ENCODE measurements at places on chromosomes 1 and 21.

- H3K4me1 ChIP-seq, result peaks cover 4% of the 10 kb centered on the region
- H3K27me3 ChIP-seq, result peaks cover 53% of the 10 kb centered on the region
- H3K4me3 ChIP-seq, result no peak overlapping the region
- DNase-seq, result no peak
- peaks cover 1% of the 10 kb centered on the region for H3K36me3 ChIP-seq
These were observed 5.3 kb downstream of the DISP3 start for GRCh38 chr1:11484321-11484655.

- H3K27me3 ChIP-seq, result no peaks in the 10 kb centered on the region
- H3K27ac ChIP-seq, result no peak overlapping the region
- no peak for DNase-seq
- H3K36me3 ChIP-seq, result peaks cover 28% of the 10 kb centered on the region
- H3K4me1 ChIP-seq, result peaks cover 20% of the 10 kb centered on the region
These were observed 31.4 kb downstream of the AK2 start for GRCh38 chr1:33005117-33005837.

DNA sequence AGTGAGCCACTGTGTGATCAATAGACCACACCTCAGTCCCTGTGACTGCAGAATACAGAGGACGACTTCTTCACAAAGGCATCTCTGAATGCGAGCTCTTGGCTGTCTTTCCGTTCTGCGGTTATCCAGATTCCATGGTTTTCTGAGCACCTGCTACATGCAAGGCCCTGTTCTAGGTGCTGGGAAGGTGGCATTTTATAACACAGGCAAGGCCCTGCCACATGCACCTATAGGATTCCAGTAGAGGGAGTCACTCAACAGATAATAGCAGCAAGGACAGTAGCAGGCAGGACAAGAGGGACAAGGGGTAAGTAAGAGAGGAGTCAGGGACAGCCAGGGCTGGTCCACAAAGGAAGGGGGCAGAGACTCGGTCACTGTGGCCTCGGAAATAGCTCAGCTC, 9.0 kb downstream of the URB1 start:
- peaks cover 26% of the 10 kb centered on the region for H3K36me3 ChIP-seq
- H3K27ac ChIP-seq, result no peak overlapping the region
- H3K4me1 ChIP-seq, result peaks cover 14% of the 10 kb centered on the region
- no peaks in the 10 kb centered on the region for H3K27me3 ChIP-seq
- H3K4me3 ChIP-seq, result no peak overlapping the region

- H3K27ac ChIP-seq, result no peak overlapping the region
- DNase-seq, result no peak
- no peaks in the 10 kb centered on the region for H3K27me3 ChIP-seq
- peaks cover 6% of the 10 kb centered on the region for H3K4me1 ChIP-seq
These were observed 20.8 kb upstream of the JAK1 start for GRCh38 chr1:64986903-64987871.

- H3K36me3 ChIP-seq, result peaks cover 17% of the 10 kb centered on the region
- no peak for DNase-seq
- peaks cover 41% of the 10 kb centered on the region for H3K4me1 ChIP-seq
- no peaks in the 10 kb centered on the region for H3K27me3 ChIP-seq
These were observed 61.4 kb upstream of the HMCN1 start for GRCh38 chr1:185672719-185673360.

Data from activated CD8-positive, alpha-beta memory T cell treated with anti-CD3 and anti-CD28 coated beads, Interleukin-2, amount 10 ng/mL, durations not matched to agents 7 days and 5 days (primary cell).